Ovary (tissue), 10 donors: ENCODE measurements at places on chromosomes 1 and 21. TPM values are rescaled to one million over a fixed set of nuclear protein-coding genes. Genes with fewer than 3 reads are reported as not detected.

DNA sequence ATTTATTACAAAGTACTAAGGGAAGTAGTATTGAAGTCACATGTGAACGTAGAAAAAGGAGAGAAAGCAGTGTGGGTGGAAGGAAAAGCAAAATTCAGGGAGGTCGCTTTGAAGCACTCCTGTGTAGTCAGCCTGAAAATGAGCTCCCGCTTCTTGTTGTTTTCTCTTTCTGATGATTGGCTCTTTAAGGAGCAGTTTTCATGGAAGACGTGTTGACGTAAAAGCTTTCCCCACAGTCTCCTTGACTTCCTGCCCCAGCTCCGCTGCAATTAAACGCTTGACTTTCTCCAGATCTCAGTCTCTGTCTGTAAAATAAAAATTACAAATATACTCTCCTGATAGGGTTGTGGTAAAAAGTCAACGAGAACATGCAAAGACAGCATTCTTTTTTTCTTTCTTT, 661.5 kb upstream of the ZP4 start:
- H3K27me3 ChIP-seq: no peaks in the 10 kb centered on the region
- no peak overlapping the region for H3K27ac ChIP-seq

GRCh38 chr1:228275179-228275429, 67.3 kb downstream of the OBSCN start:
- no peaks in the 10 kb centered on the region for H3K27me3 ChIP-seq
- H3K4me3 ChIP-seq: peak overlapping the region; percentile 61
- DNase-seq: no peak
- peak overlapping the region; percentile 76 for H3K27ac ChIP-seq

DNA sequence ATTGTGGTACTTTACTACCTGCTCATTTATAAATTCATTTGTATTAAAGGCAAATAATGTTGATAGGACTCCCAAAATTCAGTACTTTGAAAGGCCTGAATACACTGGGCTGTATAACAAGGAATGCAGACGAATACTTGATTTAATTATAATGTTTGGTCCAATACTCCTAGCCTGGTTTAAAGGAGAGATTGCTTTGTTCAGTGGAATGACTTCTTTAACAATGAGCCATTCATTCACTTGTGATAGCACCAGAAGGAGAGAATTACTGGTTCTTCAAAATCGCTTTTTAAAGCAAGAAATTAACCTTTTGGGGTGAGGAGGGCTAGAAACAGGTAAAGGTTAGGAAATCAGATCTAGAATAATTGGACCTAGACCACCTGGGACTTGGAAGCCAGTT, 28.3 kb upstream of the ENAH start:
- no peak overlapping the region for H3K4me3 ChIP-seq
- H3K27me3 ChIP-seq: no peaks in the 10 kb centered on the region
- peaks cover 3% of the 10 kb centered on the region for H3K4me1 ChIP-seq
- H3K27ac ChIP-seq: no peak overlapping the region
- DNase-seq: no peak

DNA sequence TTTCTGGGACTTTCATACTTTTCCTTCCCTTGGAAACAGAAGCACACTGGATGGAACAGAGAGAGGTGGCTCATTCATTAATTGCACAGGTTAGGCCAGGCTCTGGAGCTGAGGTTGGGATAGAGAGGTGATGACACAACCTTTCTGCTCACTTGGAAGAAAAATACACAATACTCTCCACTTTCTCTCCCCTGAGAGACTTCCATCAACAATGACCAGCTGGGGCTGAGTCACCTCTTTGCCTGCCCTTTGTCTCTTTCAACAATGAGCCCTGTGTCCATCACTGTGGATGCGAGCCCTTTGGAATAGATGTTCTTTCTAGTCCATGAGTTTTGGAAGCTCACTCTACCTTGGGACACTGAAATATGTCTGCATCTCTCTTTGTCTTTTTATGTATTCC, 43.1 kb downstream of the ATP2B4 start:
- DNase-seq: no peak
- no peaks in the 10 kb centered on the region for H3K27me3 ChIP-seq
- H3K27ac ChIP-seq: no peak overlapping the region
- H3K36me3 ChIP-seq: no peaks in the 10 kb centered on the region
- H3K4me1 ChIP-seq: peaks cover 38% of the 10 kb centered on the region

DNA sequence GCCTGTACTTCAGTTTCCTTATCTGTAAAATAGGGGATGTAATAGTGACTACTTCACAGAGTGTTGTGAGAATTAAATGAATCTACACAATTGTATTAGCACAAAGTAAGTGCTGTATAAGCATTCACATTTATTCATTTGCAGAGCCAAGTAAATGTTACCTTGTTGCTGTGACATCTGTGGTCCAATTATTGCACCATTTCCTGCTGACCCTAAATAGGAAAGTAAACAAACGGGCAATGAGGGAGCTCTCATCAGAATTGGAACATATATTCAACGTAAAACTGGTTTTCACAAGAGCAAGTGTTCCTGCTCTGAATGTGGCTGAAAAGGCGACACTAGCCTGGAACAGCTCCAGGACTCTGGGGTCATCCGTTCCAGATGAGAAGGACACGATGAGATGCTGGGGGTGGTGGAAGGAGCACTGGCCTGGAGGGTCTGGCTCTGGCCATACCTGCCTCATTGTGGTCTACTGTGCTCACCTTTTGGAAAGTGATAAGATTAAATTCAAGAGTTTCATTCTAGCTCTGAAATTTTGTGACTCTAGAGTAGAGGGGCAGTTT, 34.5 kb downstream of the PROX1 start:
- H3K27me3 ChIP-seq: no peaks in the 10 kb centered on the region
- DNase-seq: no peak
- no peak overlapping the region for H3K27ac ChIP-seq
- H3K4me1 ChIP-seq: peaks cover 5% of the 10 kb centered on the region
- H3K4me3 ChIP-seq: no peak overlapping the region

DNA sequence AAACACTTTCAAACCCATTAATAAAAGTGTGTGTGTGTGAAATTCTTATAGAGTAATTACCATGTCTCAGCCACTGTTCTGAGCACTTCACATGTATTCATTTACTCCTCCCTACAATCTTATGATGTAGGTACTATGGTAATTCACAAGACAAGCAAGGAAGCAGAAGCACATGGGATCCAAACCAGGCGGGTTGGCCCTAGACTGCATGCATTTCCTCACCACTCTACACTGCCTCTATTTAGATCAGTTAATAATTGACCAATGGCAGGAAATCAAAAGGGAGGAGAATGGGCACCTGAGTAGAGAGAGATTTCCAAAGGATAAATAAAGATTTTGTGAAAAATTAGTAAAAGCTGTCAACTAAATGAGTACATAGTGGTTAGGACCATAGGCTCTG, 15.7 kb downstream of the MAP3K21 start:
- no peak overlapping the region for H3K27ac ChIP-seq
- no peaks in the 10 kb centered on the region for H3K36me3 ChIP-seq
- no peak overlapping the region for H3K4me3 ChIP-seq
- no peaks in the 10 kb centered on the region for H3K27me3 ChIP-seq
- no peaks in the 10 kb centered on the region for H3K4me1 ChIP-seq

- H3K36me3 ChIP-seq: no peaks in the 10 kb centered on the region
- H3K27ac ChIP-seq: no peak overlapping the region
- H3K4me3 ChIP-seq: no peak overlapping the region
- H3K4me1 ChIP-seq: no peaks in the 10 kb centered on the region
Observed at GRCh38 chr21:32484706-32485380, 72.3 kb downstream of the EVA1C start.

DNA sequence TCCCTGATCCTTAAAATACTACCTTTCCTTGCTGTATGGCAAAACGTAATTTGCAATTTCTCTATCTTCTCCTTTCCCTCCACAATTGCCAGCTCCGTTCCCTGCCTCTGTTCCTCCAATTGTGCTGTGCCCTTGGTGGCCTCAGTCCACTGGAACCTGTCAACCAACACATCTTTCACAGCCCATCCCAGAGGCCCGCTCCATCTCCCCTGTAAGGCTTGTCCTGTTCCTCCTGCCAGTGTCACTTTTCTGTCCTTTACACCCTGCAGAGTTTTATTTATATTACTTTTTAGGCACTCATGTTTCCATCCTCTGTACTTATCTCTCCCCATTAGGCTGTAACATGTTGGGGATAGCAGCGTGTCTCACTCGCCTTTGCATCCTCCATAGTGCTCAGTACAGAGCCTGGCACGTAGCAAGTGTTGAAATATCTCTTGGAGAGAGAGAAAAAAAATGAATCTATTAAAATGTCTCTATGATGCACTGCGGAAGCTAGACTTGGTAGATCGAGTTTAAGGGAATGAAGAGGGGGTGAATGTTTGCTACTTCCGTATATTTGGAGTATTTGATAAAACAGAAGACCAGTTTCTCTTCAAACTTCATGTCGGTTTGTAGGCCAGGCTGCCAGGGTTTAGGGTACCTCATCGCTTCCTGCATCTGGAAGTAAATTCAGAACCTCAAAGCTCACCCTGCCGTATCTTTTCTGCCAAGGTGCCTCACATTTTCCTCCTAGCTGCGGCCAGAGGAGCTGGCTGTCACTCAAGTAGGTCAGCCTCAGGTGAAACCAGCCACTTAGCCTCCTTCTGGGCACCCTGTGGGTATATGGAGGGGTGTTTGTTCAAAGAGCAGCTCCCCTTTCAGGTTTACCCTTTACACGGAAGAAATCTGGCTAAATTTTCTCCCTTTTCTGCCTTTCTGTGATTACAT, 303.8 kb downstream of the TM2D1 start:
- no peak overlapping the region for H3K27ac ChIP-seq
- H3K27me3 ChIP-seq: no peaks in the 10 kb centered on the region
- no peak overlapping the region for H3K4me3 ChIP-seq
- no peak for DNase-seq
- H3K36me3 ChIP-seq: no peaks in the 10 kb centered on the region

GRCh38 chr1:232868793-232869491, 63.7 kb downstream of the MAP10 start:
- peaks cover 3% of the 10 kb centered on the region for H3K4me1 ChIP-seq
- H3K27ac ChIP-seq: no peak overlapping the region
- H3K36me3 ChIP-seq: no peaks in the 10 kb centered on the region
- H3K27me3 ChIP-seq: no peaks in the 10 kb centered on the region

GRCh38 chr1:235712812-235713211, 63.2 kb upstream of the GNG4 start:
- no peak overlapping the region for H3K27ac ChIP-seq
- H3K4me1 ChIP-seq: no peaks in the 10 kb centered on the region
- H3K27me3 ChIP-seq: no peaks in the 10 kb centered on the region
- H3K4me3 ChIP-seq: no peak overlapping the region
- DNase-seq: no peak

DNA sequence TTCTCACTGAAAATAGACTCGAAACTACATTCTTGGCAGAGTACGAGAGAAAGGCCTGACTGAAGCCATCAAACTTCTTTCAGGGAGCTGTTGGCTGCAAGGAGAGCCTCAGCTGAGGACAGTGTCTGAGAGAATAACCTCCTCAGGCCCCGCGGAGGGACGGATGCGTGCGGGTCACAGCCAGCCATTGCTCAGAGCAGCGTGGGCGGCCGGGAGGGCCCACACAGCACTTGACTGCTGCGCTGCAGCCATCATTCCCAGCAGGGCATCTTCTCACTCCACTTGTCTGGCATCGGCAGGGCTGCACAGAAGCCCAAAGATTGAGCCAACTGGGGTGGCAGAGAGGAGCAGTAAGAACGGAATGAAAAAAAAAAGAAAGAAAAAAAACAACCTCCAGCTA, 113.5 kb downstream of the XCL2 start:
- no peak for DNase-seq
- H3K27ac ChIP-seq: no peak overlapping the region
- H3K27me3 ChIP-seq: no peaks in the 10 kb centered on the region
- no peak overlapping the region for H3K4me3 ChIP-seq
- peaks cover 10% of the 10 kb centered on the region for H3K4me1 ChIP-seq

GRCh38 chr21:23694390-23694789, 1912.9 kb downstream of the MRPL39 start:
- no peaks in the 10 kb centered on the region for H3K27me3 ChIP-seq
- H3K4me1 ChIP-seq: no peaks in the 10 kb centered on the region
- H3K36me3 ChIP-seq: no peaks in the 10 kb centered on the region
- no peak overlapping the region for H3K27ac ChIP-seq
- H3K4me3 ChIP-seq: no peak overlapping the region
- no peak for DNase-seq

GRCh38 chr1:204746838-204747442, 61.4 kb upstream of the LRRN2 start:
- H3K27me3 ChIP-seq: no peaks in the 10 kb centered on the region
- no peak overlapping the region for H3K27ac ChIP-seq
- no peak overlapping the region for H3K4me3 ChIP-seq
- no peak for DNase-seq

DNA sequence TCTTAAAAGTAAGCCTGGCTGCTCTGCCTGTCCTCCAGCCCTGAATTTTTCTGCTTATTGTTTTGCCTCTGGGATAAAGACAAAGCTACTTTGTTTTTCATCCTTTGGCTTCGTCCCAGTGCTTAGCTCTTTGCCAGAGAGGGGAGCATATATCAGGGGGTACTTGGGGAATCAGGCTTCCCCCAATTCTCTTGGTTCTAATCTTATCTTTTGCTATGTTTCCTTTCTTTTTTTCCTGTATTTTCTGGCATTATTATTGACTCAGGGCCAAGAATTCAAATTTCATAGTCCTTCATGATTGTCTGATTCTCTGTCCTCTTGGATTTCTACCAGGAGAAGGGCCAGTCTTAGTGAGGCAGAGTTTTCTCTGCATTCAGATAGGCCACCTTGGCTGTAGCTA, 51.2 kb downstream of the GIPC2 start:
- no peak overlapping the region for H3K27ac ChIP-seq
- H3K36me3 ChIP-seq: no peaks in the 10 kb centered on the region

DNA sequence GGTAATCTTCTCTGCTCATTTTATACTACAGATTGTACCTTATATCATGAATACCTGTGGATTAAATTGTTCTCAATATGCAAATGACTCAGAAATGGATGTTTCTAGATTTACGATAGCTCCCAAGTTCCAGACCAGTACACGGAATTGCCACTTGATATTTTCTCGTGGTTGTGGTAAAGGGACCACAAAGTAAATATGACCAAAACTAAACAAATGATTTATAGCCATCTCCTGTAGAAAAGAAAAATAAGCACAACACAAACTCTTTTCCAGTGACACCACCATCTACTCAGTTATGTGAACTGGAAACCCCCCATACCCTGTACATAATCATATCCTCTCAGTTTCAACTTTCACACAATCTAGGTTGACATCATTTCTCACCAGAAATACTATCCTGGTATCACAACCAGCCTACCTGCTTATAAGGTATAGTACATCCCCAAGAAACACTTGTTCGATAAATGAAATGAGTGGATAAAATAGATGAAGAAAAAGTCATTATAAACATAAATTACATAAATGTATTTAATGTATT, 172.3 kb downstream of the ADGRL4 start:
- H3K4me1 ChIP-seq: no peaks in the 10 kb centered on the region
- H3K27me3 ChIP-seq: no peaks in the 10 kb centered on the region
- H3K4me3 ChIP-seq: no peak overlapping the region
- DNase-seq: no peak
- H3K36me3 ChIP-seq: no peaks in the 10 kb centered on the region

GRCh38 chr21:22710721-22711120, 1712.5 kb downstream of the NCAM2 start:
- no peaks in the 10 kb centered on the region for H3K27me3 ChIP-seq
- DNase-seq: no peak
- no peaks in the 10 kb centered on the region for H3K36me3 ChIP-seq
- no peaks in the 10 kb centered on the region for H3K4me1 ChIP-seq
- H3K27ac ChIP-seq: no peak overlapping the region

TPM3 gene
- 146 TPM for total RNA-seq

GBP3 gene
- 18.3 TPM for total RNA-seq

CASQ2 gene
- 6.2 TPM for total RNA-seq

FAM72C gene
- total RNA-seq: 0.46 TPM

PRMT6 gene
- total RNA-seq: 17.8 TPM
